A172 (cell line): ENCODE measurements at places on chromosomes 7 and 10. TPM values are rescaled to one million over a fixed set of nuclear protein-coding genes. Genes with fewer than 3 reads are reported as not detected.

- DNase-seq, result peak; percentile 45
Observed at GRCh38 chr10:109902992-109903947, 20.0 kb downstream of the XPNPEP1 start.

- no peak for DNase-seq
Observed at GRCh38 chr7:37151741-37152413, 296.8 kb downstream of the ELMO1 start.

Gene TYW1B
- 1.2 and 1.3 TPM in 2 replicates for total RNA-seq

GRCh38 chr10:30639946-30640786 lies 10.6 kb upstream of the LYZL2 start:
- DNase-seq, result peak; percentile 64

- DNase-seq, result no peak
Observed at GRCh38 chr10:13120786-13121499, 21.0 kb downstream of the OPTN start.

Gene ARHGAP22
- total RNA-seq, result 6.1 and 8.2 TPM in 2 replicates

DNA sequence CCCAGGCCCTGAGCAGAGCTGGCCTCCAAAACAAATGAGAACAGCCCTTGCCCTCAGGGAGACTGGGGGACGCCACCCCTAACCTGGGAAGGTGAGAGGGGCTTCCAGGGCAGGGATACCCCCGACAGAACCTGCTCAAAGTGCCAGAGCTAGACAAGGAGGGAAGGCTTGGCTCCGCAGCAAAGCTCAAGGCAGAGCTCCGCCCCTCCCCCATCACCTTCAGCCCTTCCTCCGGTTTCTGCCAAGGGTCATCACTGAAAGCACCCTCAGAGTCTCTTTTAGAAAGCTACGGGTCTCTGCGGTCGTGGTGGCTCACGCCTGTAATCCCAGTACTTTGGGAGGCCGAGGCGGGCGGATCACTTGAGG lies 73.4 kb upstream of the CUX1 start:
- DNase-seq, result no peak
